ENCODE measurements at places on chromosomes 1 and 21.

GRCh38 chr1:36143424-36143823 is 5.9 kb downstream of the TRAPPC3 start:
- DNase-seq, result peak; percentile 85

GRCh38 chr1:85596947-85597346 is 16.4 kb downstream of the CCN1 start:
- DNase-seq, result no peak

- no peak for DNase-seq
Observed at GRCh38 chr1:145983960-145984830, 12.2 kb downstream of the TXNIP start.

- DNase-seq, result peak; percentile 21
Observed at GRCh38 chr1:88661188-88661587, 22.9 kb upstream of the PKN2 start.

DNA sequence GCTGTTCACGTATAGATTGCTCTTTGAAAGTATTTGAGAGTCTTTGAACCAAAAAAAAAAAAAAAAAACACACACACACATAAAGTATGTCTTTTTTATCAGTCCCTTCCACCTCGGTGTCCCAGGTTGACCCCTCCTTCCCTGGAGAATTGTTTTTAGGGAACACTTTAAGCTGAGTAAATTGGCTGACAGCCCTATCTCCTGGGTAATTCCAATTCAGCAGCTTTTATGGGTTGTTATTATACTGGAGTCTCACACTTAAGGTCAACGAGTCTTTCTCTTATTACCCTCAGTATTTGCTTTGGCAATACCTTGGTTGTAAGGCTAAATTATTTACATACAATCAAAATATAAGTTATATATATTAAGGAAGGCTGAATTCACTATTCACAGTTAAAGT is 69.4 kb downstream of the SLC30A10 start:
- no peak for DNase-seq

DNA sequence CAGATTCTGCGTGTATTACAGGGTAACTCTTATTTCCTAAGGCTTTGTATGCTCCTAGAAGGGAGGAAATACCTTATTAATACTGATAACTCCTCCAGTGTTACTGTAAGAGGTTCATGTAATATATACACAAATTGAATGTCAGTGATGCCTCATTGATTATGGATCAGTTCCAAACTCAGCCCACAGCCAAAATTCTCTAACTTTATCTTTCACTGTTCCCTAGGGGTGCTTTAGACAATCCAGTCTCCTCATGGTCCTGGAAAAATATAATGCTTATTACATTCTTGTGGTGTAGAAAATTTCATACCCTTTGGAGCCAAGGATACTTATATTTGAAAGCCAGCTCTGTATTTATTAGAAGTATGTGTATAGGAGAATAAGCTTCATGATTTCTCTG is 73.0 kb downstream of the NGF start:
- DNase-seq, result no peak

GRCh38 chr1:225794954-225795353 is 15.0 kb upstream of the EPHX1 start:
- DNase-seq, result no peak

DNA sequence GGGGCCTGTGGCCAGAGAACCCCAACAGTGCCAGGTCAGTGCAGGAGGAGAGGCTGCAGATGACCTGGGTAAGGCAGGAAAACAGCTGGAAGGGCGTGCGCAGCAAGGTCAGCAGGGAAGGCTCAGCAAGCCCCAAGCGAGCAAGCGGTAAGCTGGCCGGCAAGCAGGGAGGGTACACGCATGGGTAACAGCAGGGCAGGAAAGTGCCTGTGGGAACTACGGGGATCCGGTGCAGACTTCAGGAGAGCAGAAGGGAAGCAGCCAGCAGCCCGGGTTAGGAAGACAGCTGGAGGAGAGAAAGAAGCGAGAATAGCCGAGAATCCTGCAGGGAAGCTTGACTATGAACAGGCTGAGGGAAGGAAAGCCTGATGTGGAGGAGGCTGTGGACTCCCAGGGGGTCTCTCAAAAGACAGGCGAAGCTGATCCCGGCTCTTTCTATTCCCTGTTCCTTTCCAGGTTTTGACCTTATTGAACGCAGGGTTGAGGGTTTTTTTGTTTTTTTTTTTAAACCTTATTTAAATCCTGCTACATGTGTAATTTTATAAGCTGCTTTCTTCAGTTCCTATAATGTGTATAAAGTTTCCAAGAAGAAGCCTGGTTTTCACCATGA is 20.9 kb downstream of the UMODL1 start:
- no peak for DNase-seq

DNA sequence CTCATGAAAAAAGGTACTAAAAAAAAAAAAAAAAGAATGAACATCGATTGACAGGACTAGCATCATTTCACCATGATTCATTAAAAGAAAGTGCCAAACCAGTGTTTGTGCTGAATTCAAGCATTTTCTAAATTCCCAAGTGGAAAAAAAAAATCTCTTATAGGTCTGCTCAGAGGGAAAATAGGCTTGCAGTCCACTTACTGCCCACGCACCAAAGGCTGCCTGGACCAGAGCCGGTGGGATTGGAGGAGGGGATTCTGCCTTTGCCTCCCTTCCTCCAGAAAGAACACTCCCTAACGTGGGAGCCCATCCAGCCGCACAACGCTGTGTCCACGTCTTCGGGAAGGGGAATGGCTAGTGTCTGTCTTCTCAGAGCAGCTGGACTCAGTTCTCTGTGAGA is 5.5 kb upstream of the TRAPPC10 start:
- no peak for DNase-seq

DNA sequence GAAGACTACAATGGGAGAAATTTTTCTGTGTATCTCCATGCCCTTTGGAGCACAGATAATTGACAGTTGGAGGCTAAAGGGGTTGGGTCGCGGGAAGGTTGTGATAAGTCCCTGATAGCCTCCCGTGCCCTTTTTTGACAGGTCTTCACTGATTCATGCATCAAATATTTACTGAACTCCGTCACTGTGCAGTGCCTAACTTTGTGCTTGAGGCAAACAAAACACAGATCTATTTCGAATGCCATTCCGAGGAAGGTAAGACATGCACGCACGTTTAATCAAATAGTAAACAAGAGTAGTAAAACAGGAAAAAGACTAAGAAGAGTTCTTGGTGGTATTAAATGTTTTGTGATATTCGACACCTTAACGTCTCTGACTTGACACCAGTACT is 494 bp upstream of the PIP5K1A start:
- no peak for DNase-seq

GRCh38 chr1:111597426-111597825 is 22.2 kb upstream of the RAP1A start:
- peak; percentile 77 for DNase-seq

GRCh38 chr1:64495878-64496277 is 25.9 kb downstream of the CACHD1 start:
- no peak for DNase-seq

DNA sequence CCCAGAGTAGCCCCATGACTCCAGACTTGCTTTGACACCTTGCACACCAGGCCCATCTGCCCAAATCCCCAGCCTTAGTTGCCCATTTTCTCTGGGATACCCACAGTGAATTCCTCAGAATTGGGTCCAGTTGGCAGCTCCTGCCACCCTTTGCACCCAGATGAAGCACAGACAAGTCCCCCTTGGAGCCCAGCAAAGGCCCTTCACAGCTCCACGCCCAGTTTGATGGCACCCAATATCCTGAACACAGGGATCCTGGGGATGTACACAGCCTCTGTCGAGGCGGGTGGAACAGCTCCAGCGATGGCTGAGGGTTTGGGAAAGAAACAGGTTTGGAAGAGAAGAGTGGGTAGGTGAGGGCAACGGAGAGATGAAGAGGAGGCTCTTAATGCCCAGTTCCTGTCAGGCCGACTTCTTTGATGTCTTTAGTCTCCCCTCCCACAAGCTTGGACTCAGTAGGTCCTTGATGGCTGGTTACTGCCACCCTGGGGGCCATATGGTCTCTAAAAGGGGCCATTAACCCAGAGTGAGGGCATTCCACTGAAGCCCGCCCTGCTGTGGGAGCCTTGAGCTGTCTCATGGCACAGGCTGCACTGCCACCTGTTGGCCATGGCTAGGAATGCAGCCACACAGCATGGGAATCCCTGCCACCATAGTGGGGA is 21.7 kb downstream of the TMEM53 start:
- peak; percentile 76 for DNase-seq

GRCh38 chr1:112219267-112219666 is 176.7 kb upstream of the CTTNBP2NL start:
- no peak for DNase-seq

DNA sequence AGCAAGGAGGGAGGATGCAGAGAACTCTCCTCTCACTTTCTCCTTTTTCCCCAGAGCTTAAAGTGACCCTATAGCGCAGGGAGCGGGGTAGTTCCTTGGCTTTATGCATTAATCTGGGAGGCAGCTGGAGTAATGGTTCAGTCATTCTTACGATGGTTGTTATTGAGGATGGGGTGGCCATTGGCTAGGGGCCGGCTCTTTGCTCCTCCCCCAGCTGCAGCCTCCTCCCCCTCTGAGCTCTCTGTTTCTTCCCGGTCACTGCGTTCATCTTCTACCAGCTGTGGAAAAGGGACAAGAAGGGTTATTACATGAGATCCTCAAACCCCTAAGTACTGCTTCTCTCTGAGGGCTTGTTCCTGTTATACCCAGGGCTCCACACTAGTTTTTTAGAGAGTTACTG is 8.6 kb downstream of the CERS2 start:
- no peak for DNase-seq

- DNase-seq, result peak; percentile 61
Observed at GRCh38 chr1:154557939-154558719, at the start of gene UBE2Q1. TSS of gene UBE2Q1 (minus strand) at chr1:154558662. CDS start at chr1:154558553, 109 bp downstream.

DNA sequence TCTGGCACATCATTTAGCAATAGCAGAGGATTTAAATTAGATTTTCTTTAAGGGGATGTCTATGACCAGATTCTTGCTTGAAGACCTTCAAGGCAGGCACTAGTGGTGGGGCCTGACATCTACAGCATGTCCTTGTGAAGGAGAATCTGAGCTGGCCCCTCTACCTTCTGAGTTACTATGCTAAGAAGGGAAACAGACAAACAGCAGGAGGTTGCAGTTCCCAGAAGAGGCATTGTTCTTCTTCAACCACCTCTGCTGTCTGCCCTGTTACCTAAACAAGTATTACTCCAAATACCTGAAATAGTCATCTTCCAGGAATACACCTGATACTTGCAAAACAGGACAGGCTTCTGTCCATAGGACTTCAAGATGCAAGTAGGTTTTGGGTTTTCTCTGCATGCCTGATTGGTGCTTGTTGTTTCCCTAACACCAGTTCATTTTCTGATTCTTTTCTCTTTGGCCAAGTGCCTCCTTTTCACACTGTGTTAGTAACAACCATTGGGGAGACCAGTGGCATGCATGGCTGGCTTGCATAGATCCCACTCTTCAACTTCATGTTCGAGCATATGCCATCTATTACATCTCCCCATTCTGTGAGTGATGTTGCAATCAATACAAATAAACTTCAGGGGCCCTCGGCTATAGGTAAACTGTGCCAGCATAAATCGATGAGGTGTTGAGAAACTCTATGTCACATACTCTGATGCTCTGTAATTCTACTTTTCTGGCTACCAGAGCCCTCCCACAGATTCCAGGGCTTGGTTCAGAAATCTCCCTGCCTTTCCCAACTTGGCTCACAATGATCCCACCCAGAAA is 93.0 kb upstream of the DUSP10 start:
- no peak for DNase-seq

- DNase-seq, result no peak
Observed at GRCh38 chr1:160264795-160265307, 2.5 kb upstream of the DCAF8 start.

DNA sequence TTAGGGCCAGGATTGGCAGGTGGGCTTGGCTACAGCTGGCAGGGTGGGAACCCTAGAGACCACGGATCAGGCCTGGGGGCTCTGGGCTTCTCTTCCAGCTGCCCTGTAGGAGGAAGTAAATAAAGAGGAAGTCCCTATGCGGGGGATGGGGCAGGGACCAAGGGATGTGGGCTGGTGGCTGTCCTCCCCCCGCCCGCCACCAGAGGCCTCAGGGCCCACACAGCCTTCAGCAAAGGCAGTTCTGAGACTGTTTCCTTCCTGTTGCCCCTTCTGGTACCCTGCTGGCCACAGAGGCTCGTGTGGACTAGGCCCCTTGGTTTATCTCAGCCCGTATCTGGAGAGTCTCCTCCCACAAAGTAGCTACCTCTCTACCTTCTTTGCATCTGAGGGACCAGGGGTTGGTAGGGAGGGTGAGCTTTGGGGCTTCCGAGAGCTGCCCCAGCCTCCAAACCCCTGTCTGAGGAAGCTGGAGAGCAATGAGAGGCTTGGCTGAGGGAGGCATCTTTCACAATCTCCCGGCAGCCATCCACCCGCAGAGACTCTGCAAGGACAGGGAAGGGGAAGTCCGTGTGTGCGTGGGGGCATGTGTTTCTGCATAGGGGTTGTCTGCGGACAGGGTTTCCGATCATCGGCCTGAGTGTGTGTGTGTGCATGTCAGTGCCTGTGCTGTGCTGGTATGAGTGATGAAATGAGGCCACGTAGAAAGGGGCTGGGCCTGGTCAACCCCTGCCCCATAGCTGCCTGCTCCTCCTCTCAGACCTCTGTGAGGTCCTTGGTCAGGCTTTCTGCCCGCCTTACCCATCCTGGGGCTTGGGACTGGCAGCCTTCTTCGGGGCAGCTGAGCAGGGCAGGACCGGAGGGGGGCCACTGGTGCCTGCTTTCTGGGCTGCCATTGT is 12.5 kb downstream of the RPS6KA1 start:
- DNase-seq, result peak; percentile 94

DNA sequence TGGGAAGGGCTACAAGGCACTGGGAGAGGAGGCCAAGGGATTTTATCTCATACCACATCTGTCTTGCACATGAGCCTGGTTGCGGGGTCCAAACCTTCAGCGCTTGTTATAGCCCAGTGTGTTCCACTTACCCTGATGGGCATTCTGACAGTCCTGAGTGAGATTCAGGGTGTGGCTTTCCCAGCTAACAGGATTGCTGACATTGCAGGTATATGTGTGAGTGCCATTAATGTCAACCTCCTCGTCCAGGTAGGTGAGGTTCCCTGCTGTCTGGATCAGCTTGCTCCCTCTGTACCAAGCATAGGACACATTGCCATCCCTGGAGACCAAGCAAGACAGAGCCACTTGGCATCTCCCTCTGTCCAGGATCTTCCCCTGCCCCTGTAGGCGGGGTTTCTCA is 21.6 kb downstream of the CD244 start:
- DNase-seq, result no peak

DNA sequence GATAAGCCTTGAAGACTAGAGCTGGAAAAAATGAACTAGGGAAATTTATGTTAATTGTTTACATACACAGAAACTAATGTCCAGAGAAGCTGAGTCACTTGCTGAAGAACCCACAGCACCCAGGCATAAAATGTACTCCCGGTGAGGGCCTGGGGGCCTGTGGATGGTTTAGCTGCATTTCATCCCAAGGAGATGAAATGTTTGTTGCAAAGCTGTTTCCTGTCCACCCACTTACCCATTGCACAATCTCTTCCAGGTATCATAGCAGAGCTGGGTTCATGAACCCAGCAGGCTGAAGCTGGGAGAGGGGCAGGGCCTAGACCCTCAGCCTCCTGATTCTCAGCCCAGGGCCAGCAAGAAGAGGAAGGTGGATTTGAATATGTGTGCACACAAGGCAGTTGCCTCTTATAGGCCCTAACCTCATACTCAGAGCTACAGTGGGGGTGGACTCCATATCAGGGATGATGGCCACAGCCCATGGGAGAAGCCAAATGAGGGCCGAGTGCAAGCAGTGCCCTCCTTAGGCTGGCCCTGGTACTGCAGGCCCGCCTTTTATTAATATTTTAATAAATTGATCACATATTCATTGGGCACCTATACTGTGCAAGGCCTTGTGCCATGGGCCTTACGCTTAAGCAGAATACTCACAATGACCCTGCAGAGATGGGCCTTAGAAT is 110.8 kb downstream of the LACTBL1 start:
- peak; percentile 19 for DNase-seq

Measured in GM12865 (cell line).